ENCODE measurements at places on chromosomes 6 and 20. TPM values are rescaled to one million over a fixed set of nuclear protein-coding genes. Genes with fewer than 3 reads are reported as not detected.
A peak's percentile ranks its signal among the peaks of the same experiment; 100 is the strongest.

GRCh38 chr6:90938122-90938521, 351.2 kb upstream of the MAP3K7 start:
- peaks cover 11% of the 10 kb centered on the region for H3K4me1 ChIP-seq
- H3K36me3 ChIP-seq, result no peaks in the 10 kb centered on the region
- H3K27ac ChIP-seq, result no peak overlapping the region
- no peaks in the 10 kb centered on the region for H3K27me3 ChIP-seq
- DNase-seq, result no peak
- H3K4me3 ChIP-seq, result no peak overlapping the region

DNA sequence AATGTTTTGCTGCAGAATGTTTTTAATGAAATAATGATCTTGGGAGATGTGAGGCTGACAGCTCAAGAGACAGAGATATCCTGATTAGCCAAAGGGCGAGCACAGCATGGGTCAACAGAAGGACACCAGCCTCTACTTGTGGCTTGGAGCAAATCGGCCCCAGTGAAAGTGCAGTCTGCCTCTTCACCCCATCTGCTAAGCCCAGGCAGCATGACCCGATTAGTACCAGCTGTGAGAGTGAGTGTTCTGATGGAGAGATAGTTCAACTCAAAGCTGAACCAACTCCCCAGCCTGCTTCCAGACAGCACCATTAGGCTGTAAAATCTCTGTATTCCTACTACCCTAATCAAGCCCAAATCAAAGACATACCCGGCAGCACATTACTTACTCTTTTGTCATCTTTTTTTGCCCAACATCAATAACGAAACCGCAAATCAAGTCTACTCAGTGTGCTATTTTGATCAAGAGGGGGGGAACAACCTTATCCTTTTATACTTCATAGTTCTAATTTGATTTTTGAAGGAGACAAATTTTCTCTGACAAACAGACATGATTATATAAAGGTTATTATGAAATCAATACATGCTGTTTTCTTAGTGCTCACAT, 514.1 kb upstream of the NRSN1 start:
- no peak for DNase-seq
- no peak overlapping the region for H3K27ac ChIP-seq
- no peaks in the 10 kb centered on the region for H3K36me3 ChIP-seq
- H3K4me1 ChIP-seq, result no peaks in the 10 kb centered on the region
- H3K4me3 ChIP-seq, result no peak overlapping the region

The SLC2A10 gene
- total RNA-seq, result 2.8 TPM

- no peaks in the 10 kb centered on the region for H3K36me3 ChIP-seq
- H3K4me3 ChIP-seq, result no peak overlapping the region
- H3K4me1 ChIP-seq, result no peaks in the 10 kb centered on the region
- DNase-seq, result no peak
- no peaks in the 10 kb centered on the region for H3K27me3 ChIP-seq
These were observed 234.2 kb downstream of the HACE1 start for GRCh38 chr6:104625536-104625935.

The BPIFB4 gene
- not detected for total RNA-seq

GRCh38 chr20:18388860-18389259, 78.0 kb downstream of the DZANK1 start:
- H3K4me1 ChIP-seq, result no peaks in the 10 kb centered on the region
- H3K27me3 ChIP-seq, result no peaks in the 10 kb centered on the region
- no peak for DNase-seq
- H3K36me3 ChIP-seq, result peaks cover 11% of the 10 kb centered on the region

DNA sequence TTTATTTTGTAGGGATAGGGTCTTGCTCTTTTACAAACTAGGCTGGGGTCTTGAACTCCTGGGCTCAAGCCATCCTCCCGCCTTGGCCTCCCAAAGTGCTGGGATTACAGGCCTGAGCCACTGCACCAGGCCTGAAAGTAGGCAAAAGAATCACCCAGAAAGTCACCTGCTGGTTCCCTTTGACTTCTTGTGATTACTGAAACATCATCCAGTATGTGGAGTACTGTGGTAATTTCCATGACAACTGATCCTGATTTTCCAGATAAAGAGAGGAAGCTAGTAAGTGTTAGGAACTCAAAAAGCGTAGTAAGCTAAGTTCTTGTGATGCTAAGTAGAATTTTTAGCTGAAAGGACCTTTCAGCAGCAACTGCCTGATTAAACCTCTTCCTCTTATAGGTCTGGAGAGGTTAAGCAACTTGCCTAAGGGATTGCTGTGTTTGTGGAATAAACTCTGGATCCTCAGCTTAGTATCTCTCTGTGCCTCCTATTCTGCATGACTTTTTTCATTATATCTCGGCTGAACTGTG, 16.8 kb downstream of the RALY start:
- no peak overlapping the region for H3K4me3 ChIP-seq
- DNase-seq, result no peak
- H3K27me3 ChIP-seq, result no peaks in the 10 kb centered on the region
- no peaks in the 10 kb centered on the region for H3K36me3 ChIP-seq

- no peak overlapping the region for H3K4me3 ChIP-seq
- peaks cover 5% of the 10 kb centered on the region for H3K27me3 ChIP-seq
- peaks cover 23% of the 10 kb centered on the region for H3K4me1 ChIP-seq
- H3K27ac ChIP-seq, result peak overlapping the region; percentile 43
- DNase-seq, result no peak
These were observed 20.5 kb downstream of the TSHZ2 start for GRCh38 chr20:52992632-52993031.

DNA sequence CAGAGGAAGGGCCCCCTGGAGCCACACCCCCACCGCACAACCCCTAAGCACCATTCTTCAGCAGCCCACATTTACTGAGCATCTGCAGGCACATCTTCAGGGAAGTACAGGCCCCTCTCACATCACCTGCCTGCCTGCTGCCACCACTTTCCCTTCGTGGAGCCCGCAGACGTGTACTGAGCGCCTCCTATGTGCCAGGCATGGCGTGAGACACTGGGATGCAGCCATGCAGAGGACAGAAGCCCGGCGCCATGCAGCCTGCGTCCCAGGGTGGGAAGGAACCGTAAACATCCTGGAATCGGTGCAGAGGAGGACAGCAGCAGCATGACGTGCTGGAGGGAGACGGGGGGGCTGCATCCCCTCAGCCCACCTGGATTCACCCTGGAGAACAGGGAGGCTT, 78.1 kb downstream of the GRM4 start:
- no peak for DNase-seq
- peaks cover 72% of the 10 kb centered on the region for H3K27me3 ChIP-seq
- peaks cover 11% of the 10 kb centered on the region for H3K4me1 ChIP-seq
- no peak overlapping the region for H3K27ac ChIP-seq
- no peak overlapping the region for H3K4me3 ChIP-seq

GRCh38 chr6:60991427-60992028, 1294.5 kb downstream of the KHDRBS2 start:
- H3K27me3 ChIP-seq, result no peaks in the 10 kb centered on the region
- H3K36me3 ChIP-seq, result no peaks in the 10 kb centered on the region

The PTCRA gene
- total RNA-seq, result not detected

The SSR1 gene
- total RNA-seq, result 53.4 TPM

DNA sequence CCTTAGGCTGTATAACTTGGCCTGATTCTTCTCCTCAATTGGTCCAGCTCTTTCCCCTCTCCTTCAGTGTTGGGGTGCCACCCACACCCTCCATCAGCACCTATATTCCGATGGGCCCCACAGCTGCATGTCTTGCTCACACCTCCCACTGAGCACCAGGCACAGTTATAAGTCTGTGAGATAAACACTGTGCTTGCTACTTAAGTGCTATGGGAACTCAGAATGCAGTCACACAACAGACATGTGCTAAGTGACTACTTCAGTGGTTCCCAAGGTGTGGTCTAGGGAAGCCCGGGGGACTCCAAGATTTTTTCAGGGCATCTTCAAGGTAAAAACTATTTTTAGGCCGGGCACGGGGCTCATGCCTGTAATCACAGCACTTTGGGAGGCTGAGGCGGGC, 7.3 kb downstream of the ZC3H12D start:
- H3K4me3 ChIP-seq, result no peak overlapping the region
- no peak for DNase-seq
- no peaks in the 10 kb centered on the region for H3K27me3 ChIP-seq
- no peak overlapping the region for H3K27ac ChIP-seq
- H3K4me1 ChIP-seq, result peaks cover 20% of the 10 kb centered on the region

GRCh38 chr20:60261333-60261732, 303.1 kb downstream of the CDH26 start:
- H3K4me3 ChIP-seq, result no peak overlapping the region
- no peaks in the 10 kb centered on the region for H3K36me3 ChIP-seq
- H3K27ac ChIP-seq, result no peak overlapping the region

GRCh38 chr6:148738946-148739821, 7.6 kb upstream of the UST start:
- peaks cover 6% of the 10 kb centered on the region for H3K4me1 ChIP-seq
- no peaks in the 10 kb centered on the region for H3K27me3 ChIP-seq
- no peak for DNase-seq
- H3K36me3 ChIP-seq, result no peaks in the 10 kb centered on the region

The ELOVL2 gene
- 1.4 TPM for total RNA-seq

- no peak overlapping the region for H3K4me3 ChIP-seq
- H3K36me3 ChIP-seq, result no peaks in the 10 kb centered on the region
- no peak for DNase-seq
- H3K27me3 ChIP-seq, result no peaks in the 10 kb centered on the region
- no peaks in the 10 kb centered on the region for H3K4me1 ChIP-seq
These were observed 38.5 kb downstream of the SOD2 start for GRCh38 chr6:159654483-159655098.

The TRIM31 gene
- total RNA-seq, result not detected

GRCh38 chr6:122800906-122801305, 11.8 kb downstream of the SMPDL3A start:
- H3K27me3 ChIP-seq, result no peaks in the 10 kb centered on the region
- H3K4me1 ChIP-seq, result peaks cover 9% of the 10 kb centered on the region
- DNase-seq, result no peak
- H3K4me3 ChIP-seq, result no peak overlapping the region
- peaks cover 37% of the 10 kb centered on the region for H3K36me3 ChIP-seq
- H3K27ac ChIP-seq, result no peak overlapping the region

The BMP7 gene
- total RNA-seq, result 19.9 TPM

The TNFRSF6B gene
- total RNA-seq, result 0.27 TPM

DNA sequence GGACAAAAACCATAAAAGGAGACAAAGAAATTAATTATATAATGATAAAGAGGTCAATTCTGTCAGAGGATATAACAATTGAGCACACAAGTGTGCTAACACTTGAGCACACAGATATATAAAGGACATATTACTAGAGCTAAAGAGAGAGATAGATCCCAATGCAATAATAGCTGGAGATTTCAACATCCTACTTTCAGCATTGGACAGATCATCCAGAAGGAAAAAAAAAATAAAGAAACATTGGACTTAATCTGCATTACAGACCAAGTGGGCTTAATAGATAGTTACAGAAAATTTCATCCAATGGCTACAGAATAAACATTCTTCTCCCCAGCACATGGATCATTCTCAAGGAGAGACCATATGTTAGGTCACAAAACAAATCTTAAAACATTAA, 9.9 kb downstream of the VNN1 start:
- no peak overlapping the region for H3K4me3 ChIP-seq
- H3K4me1 ChIP-seq, result no peaks in the 10 kb centered on the region
- H3K36me3 ChIP-seq, result no peaks in the 10 kb centered on the region
- no peaks in the 10 kb centered on the region for H3K27me3 ChIP-seq

GRCh38 chr6:20203561-20204511, 8.4 kb downstream of the MBOAT1 start:
- H3K27me3 ChIP-seq, result no peaks in the 10 kb centered on the region
- DNase-seq, result no peak
- H3K27ac ChIP-seq, result peak overlapping the region; percentile 97
- H3K4me1 ChIP-seq, result peaks cover 82% of the 10 kb centered on the region

DNA sequence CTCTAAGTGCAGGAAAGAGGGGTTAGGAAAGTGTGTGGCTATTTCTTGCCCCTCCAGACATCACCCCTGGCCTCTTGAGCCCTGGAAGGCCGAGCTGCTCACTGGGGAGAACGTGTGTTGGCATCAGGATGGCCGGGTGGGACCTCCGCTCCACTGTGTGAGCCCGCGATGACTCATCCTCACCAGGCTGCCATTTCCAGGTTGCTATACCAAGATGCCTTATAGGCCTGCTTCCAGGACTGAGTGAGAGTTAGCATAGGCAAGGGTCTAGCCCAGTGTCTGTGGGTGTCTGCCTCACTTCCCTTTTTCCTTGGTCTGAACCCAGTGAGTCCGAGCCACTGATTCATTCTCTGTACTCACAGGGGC, 105.0 kb downstream of the MRPL14 start:
- no peak for DNase-seq
- no peak overlapping the region for H3K4me3 ChIP-seq
- H3K27me3 ChIP-seq, result no peaks in the 10 kb centered on the region
- H3K27ac ChIP-seq, result no peak overlapping the region
- H3K4me1 ChIP-seq, result peaks cover 12% of the 10 kb centered on the region

GRCh38 chr6:76681781-76682180, 609.3 kb upstream of the IMPG1 start:
- no peak overlapping the region for H3K4me3 ChIP-seq
- no peaks in the 10 kb centered on the region for H3K36me3 ChIP-seq
- no peak for DNase-seq
- H3K27me3 ChIP-seq, result no peaks in the 10 kb centered on the region

- H3K36me3 ChIP-seq, result no peaks in the 10 kb centered on the region
- no peaks in the 10 kb centered on the region for H3K4me1 ChIP-seq
These were observed 66.8 kb upstream of the BTBD3 start for GRCh38 chr20:11850901-11851300.

The KCNQ5 gene
- total RNA-seq, result 0.11 TPM

DNA sequence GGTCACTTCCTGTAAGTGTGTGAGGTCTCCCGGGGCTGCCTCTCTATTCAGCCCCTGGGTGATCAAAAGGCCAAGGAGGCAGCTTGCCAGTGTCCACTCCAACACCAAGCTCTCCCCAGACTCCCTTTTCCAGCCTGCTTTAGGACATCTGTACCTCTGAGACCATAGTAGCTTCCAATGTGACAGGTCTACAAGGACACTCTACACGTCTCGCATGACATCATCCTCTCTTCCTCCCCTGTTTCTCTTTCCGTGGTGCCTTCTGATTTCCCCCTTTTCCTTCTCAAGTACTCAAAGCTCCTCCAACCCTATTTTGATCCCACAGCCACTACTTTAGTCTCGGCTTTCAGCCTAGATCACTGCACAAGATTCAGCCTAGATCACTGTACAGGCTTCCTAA, 26.4 kb downstream of the HLA-F start:
- peak overlapping the region; percentile 89 for H3K27ac ChIP-seq
- H3K27me3 ChIP-seq, result no peaks in the 10 kb centered on the region
- no peak for DNase-seq
- H3K36me3 ChIP-seq, result no peaks in the 10 kb centered on the region

DNA sequence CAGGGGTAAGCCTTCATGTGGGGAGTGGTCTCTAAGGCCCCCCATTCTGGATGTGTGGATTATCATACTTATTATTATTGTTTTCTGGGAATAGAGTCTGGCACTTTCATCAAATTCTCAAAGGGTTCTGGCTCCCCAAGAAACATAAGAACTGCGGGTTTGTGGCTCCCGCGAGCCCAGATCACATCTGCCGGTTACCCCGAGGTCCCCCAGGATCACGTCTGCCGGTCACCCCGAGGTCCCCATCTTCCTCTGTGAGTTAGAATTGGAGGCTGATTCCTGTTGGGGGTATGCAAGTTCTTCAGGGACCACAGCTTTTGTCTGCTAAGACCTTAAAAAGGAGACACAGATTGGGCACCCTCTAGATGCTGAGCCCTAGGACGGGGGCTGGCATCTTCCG, 116.7 kb upstream of the FRMD1 start:
- H3K4me3 ChIP-seq, result no peak overlapping the region
- no peak for DNase-seq
- no peaks in the 10 kb centered on the region for H3K36me3 ChIP-seq

Data from left ventricle myocardium inferior (tissue), 1 donor.